ENCODE measurements at places on chromosomes 3 and 15.

DNA sequence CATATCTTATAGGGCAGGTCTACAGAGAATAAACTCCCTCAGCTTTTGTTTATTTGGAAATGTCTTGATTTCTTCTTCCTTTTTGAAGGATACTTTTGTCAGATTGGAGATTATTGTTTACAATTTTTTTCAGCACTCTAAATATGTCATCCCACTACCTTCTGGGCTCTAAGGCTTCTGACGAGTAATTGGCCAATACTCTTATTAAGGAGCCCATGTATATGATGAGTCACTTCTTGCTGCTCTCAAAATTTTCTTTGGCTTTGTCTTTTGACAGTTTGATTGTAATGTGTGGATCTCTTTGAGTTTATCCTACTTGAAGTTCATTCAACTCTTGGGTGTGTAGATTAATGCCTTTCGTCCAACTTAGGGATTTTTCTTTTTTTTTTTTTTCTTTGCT lies 28.9 kb upstream of the CD200R1L start:
- no peaks in the 10 kb centered on the region for H3K4me1 ChIP-seq
- no peak overlapping the region for H3K4me3 ChIP-seq
- no peak for DNase-seq

DNA sequence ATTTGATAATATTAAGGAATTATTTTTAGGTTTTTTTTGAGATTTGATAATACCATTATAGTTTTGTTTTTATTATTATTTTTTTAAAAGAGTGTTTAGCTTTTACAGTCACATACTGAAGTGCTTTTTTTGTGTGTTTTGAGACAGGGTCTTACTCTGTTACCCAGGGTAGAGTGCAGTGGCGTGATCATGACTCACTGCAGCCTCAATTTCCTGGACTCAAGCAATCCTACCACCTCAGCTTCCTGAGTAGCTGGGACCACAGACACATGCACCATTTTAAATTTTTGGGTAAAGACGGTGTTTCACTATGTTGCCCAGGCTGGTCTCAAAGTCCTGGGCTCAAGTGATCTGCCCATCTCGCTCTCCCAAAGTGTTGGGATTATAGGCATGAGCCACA lies 73.0 kb downstream of the SUMF1 start:
- no peak for DNase-seq
- no peaks in the 10 kb centered on the region for H3K27me3 ChIP-seq
- no peaks in the 10 kb centered on the region for H3K36me3 ChIP-seq
- no peak overlapping the region for H3K4me3 ChIP-seq

DNA sequence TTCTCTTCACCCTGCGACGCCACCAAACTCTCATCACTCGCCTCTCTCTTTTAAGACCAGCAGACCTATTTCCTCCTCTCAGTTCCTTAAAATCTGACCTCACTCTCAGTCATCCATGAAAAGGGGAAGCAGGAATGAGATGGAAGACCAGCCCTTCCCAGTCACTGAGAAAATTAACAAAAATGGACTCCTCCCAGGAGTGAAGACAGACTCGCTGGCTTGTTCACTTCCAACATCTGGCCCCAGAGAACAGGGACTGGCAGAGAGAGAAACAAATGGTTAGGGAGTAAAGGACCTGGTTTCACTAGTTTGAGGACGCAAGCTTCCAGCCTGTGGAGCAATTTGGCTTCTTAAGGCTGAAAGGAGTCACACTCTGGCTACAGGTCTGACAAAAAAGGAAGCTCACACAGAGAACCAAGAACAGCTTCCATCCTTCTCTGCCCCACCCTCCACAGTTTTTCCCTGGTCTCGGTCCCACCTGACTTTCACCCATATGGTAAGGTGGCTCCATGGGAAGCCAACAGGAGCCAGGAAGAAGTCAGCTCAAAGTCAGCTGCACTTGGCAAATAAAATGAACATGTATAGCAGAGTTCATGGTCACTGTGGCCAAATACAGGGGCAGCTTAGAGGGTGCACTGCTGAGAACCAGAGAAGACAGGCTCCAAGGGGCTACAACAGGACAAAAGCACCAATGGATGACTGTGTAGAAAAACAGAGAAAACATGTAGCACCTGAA lies 57.2 kb downstream of the ITGB5 start:
- no peak overlapping the region for H3K4me3 ChIP-seq
- H3K27ac ChIP-seq = no peak overlapping the region
- no peak for DNase-seq
- H3K4me1 ChIP-seq = peaks cover 13% of the 10 kb centered on the region
- H3K27me3 ChIP-seq = no peaks in the 10 kb centered on the region
- no peaks in the 10 kb centered on the region for H3K36me3 ChIP-seq

GRCh38 chr3:177281292-177282118 lies 84.2 kb upstream of the TBL1XR1 start:
- no peak overlapping the region for H3K4me3 ChIP-seq
- no peak overlapping the region for H3K27ac ChIP-seq
- no peak for DNase-seq

- no peak overlapping the region for H3K4me3 ChIP-seq
- DNase-seq = no peak
- H3K36me3 ChIP-seq = no peaks in the 10 kb centered on the region
- peaks cover 1% of the 10 kb centered on the region for H3K4me1 ChIP-seq
- H3K27me3 ChIP-seq = no peaks in the 10 kb centered on the region
Measured at GRCh38 chr3:195916991-195917390, 8.6 kb upstream of the TNK2 start.

- H3K4me3 ChIP-seq = no peak overlapping the region
- DNase-seq = no peak
- no peaks in the 10 kb centered on the region for H3K36me3 ChIP-seq
Measured at GRCh38 chr15:71715914-71716313, 94.4 kb upstream of the NR2E3 start.

- peak; percentile 20 for DNase-seq
- H3K27ac ChIP-seq = no peak overlapping the region
- no peaks in the 10 kb centered on the region for H3K36me3 ChIP-seq
- H3K4me1 ChIP-seq = no peaks in the 10 kb centered on the region
- no peak overlapping the region for H3K4me3 ChIP-seq
Measured at GRCh38 chr3:60240492-60240891, 1010.8 kb downstream of the FHIT start.

DNA sequence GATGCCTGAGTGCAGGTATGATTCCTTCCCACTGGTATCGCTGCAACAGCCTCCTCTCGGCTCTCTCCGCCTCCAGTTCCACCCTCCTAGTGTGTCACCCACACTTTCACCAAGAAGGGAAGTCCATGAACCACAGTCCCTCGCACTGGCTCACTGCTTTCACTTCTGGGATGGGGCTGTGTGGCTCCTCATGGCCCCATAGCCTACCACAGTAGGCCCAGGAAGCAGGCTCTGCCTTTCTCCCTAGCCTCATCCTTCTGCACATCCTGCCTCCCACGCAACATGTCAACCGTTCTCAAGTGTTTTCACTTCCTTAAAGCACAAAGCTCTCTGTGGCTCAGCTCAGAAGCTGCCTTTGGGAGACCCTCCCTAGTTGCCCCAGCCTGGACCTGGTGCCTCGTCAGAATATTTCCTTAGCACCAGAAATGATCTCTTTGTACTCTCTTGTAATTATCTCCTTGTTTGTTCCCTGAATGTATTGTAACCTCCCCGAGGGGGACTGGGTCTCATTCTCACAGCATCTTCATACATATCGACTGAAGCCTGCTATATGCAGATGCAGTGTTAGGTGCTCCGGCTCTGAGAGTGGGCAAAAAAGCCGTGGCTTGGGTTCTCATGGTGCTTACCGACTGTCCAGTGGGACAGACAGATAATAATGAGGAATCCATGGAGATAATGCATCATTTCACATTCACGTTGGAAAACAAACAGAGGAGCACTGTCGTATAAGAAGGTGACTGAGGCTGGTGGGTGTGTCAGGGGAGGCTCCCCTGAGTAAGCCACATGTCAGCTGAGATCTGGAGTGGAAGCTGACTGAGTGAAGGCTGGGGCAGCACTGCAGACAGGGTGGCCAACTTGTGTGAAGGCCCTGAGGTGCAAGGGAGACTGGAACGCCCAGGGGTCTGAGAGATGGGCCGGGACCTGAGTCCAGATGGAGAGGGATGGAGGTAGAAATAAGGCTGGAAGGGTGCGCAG lies 107.1 kb downstream of the DGKG start:
- H3K4me3 ChIP-seq = no peak overlapping the region
- peaks cover 5% of the 10 kb centered on the region for H3K4me1 ChIP-seq

DNA sequence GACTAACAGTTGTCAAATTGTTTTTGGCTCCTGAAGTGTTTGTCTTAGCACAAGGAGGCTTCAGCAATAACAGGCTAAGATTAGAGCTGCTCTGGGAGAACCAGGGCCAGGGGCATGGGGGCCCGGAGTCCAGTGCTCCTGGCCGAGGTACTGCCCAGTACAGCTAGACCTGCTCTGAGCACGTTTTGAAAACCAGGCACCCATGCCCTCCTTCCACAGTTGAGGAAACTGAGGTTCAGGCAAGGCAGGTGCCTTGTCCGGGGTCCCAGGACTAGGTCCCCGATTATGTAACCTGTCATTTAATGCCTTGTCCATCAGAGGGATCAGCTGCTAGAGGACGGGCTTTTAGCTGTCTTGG lies 19.2 kb downstream of the KBTBD13 start:
- H3K4me1 ChIP-seq = no peaks in the 10 kb centered on the region
- no peak overlapping the region for H3K4me3 ChIP-seq
- H3K36me3 ChIP-seq = no peaks in the 10 kb centered on the region
- no peak for DNase-seq

DNA sequence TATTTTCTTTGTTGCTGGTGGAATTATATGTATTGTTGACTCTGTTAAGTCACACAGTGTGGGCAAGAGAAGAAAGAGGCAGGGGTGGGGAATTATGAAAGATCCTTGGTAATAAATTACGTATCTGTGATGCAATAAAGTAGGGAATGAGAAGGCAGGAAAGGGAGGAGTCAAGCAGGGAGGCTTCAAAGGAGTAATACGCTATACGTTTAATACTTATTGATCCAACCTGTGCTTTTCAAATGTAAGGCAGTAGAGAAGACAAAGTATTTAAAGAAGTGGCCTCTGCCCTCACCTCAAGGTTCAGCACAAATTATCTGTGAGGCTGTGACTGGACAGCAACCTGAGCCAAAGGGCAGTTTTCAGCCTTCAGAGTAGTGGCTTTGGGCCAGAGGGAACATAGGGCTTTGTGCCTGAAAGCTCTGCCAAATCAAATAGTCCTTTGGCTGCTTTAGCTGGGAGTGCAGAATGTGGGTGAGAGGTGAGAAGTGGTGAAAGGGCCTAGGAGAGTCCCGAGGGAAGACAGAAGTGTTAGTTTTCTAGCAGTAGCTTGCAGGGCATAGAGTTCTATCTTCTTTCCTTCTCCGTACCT lies 1.2 kb upstream of the PLIN1 start:
- no peak overlapping the region for H3K27ac ChIP-seq
- H3K27me3 ChIP-seq = no peaks in the 10 kb centered on the region
- no peak overlapping the region for H3K4me3 ChIP-seq
- DNase-seq = no peak
- H3K4me1 ChIP-seq = no peaks in the 10 kb centered on the region
- H3K36me3 ChIP-seq = no peaks in the 10 kb centered on the region

DNA sequence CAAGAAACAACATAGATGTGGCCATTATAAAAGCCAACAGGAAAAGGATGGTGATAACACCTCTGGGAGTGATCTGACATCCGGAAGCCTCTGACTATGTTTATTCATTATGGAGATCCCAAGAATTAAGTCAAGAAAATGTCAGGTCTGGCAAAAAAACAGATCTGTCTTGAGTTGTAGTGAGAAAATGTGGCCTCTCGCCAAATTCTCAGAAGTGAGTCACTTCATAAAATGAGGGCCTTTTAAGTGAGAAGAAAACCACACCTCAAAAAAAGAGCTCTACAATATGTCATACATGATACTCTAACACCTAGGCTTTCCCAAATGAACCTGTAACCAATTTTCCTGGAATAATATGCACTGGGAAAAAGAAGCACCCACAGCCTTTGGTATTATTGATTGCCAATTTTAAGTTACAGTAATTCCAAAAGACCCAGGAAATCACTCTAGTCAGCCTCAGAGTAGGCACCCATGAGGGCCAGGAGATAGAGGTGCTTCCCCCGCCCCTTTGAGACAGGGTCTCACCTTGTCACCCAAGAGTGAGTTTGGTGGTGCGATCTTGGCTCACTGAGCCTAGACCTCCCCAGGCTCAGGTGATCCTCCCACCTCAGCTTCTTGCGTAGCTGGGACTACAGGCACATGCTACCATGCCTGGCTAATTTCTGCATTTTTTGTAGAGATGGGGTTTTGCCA lies 38.0 kb downstream of the CCR3 start:
- H3K27ac ChIP-seq = no peak overlapping the region
- no peak overlapping the region for H3K4me3 ChIP-seq
- H3K4me1 ChIP-seq = no peaks in the 10 kb centered on the region
- DNase-seq = no peak
- no peaks in the 10 kb centered on the region for H3K27me3 ChIP-seq

GRCh38 chr3:56867671-56868070 lies 65.9 kb upstream of the ARHGEF3 start:
- H3K4me3 ChIP-seq = no peak overlapping the region
- no peak for DNase-seq
- no peaks in the 10 kb centered on the region for H3K27me3 ChIP-seq
- no peaks in the 10 kb centered on the region for H3K36me3 ChIP-seq
- H3K4me1 ChIP-seq = no peaks in the 10 kb centered on the region

DNA sequence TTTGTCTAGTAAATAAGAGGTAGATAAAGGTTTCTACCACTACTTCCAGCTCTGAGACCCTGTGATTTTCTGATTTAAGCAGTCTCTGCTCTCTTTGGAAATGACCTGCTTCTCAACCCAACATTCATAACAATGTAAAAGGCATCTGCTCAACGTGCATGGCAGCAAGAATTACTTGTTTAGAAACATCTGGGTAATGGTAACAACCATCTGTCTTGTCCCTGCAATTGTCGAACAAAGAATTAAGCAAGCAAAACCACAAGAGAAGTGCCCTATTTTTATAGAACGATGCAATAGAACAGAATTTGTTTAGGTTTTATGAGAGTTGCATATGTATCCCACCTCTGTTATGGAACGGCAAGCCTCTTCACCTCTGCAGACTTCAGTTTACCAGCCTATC lies 7.1 kb upstream of the FSIP1 start:
- no peak for DNase-seq
- no peak overlapping the region for H3K4me3 ChIP-seq
- H3K36me3 ChIP-seq = no peaks in the 10 kb centered on the region
- H3K27ac ChIP-seq = no peak overlapping the region
- H3K4me1 ChIP-seq = peaks cover 7% of the 10 kb centered on the region

GRCh38 chr3:30742796-30743619 lies 136.6 kb downstream of the TGFBR2 start:
- H3K36me3 ChIP-seq = no peaks in the 10 kb centered on the region
- DNase-seq = no peak
- peaks cover 3% of the 10 kb centered on the region for H3K4me1 ChIP-seq
- no peak overlapping the region for H3K4me3 ChIP-seq

All from iPS DF 6.9 (cell line).